Activated CD4-positive, alpha-beta T cell treated with anti-CD3 and anti-CD28 coated beads, Interleukin-2, amount 50 U/mL, for 48 hours (primary cell): ENCODE measurements at places on chromosomes 2 and 18.

DNA sequence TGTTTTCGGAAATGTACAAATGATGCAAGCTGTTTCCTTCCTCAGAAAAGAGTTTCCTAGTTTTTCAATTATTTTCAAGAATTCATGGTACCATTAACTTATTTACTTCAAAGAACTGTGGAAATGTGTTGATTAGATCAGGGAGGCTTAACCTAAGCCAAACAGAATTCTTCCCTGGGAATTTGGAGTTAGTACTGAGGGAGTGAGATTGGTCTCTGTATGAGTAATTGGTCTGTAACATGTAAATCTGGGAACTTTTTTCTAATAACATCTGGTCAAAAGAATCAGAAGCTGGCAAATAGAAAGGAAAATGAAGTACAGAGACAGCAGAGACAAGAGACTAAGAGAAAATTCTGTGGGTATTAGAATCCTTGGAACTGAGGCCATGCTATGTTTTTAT lies 145.8 kb downstream of the BABAM2 start:
- no peak for DNase-seq

GRCh38 chr2:5766056-5766455 lies 73.9 kb downstream of the SOX11 start:
- DNase-seq = no peak

DNA sequence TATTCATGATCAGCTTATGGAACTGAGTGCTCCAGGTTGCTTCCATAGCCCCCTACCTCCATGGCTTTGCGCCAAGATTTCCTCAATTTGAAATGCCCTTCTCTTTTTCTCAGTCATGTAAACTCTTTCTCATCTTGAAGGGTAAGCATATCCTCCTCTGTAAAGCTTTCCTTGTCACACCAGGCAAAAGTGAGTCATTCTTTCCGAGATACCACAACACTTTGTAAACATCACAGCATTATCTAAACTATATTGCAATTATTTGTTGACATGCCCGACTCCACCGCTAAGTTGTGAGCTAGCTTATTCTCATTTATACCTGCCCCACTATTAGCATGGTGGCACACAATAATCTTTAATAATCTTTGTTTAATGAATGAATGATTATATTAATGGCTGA lies 419.5 kb upstream of the CHST9 start:
- DNase-seq = no peak

- no peak for DNase-seq
These were observed 516.5 kb upstream of the NETO1 start for GRCh38 chr18:73384246-73384645.

DNA sequence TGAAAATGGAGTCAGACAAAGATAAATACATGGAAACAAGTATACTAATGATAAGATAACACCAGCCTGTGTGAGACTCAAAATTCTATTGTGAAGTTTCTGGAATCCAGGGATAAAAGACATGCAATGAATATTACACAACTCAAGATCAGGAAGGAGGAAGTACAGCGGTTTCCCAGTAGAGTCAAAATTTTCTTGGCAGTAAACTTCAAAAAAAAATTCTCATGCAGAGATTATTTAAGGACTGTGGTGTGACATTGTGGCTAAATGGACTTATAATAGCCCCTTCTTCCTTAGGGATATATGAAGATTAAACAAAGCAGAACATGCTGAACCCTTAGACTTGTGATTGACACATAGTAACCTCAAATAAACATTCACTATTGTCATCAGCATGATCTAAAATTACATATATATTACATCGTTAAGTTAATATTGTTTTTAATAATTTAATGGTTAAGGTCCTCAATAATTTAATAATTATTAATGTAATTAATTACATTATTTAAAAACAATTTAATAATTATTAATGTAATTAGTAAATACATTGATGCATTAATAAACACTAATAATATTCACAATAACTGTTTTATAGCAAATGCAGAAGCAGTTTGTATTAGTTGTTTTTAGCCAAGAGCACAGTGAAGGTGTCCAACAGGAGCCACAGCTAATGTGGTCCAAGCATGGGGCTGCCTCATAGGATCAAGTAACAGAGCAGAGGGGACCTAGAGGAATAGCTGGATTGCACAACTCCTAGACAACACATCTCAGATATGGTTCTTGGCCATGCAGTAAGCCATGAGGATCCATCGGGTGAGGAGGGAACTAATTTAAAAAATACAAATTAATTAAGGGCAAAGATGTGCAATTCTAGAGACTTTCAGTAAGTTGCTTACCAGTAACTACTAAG lies 77.3 kb downstream of the POLE4 start:
- no peak for DNase-seq

DNA sequence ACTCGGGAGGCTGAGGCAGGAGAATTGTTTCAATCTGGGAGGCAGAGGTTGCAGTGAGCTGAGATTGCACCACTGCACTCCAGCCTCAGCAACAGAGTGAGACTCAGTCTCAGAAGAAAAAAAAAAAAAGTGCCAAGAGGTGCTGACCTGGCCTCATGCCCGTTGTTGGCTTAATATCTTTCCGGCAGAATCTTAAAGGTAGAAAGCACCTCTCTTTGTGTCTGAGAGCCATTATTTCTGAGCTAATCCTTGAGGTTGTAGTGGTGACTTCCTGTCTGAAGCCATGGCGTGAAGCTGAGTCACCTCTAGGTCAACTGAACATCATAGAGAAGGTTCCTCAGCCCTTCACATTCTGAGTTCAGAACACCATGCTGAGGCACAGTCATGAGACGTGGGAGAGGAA lies 60.4 kb downstream of the WDSUB1 start:
- DNase-seq = no peak

DNA sequence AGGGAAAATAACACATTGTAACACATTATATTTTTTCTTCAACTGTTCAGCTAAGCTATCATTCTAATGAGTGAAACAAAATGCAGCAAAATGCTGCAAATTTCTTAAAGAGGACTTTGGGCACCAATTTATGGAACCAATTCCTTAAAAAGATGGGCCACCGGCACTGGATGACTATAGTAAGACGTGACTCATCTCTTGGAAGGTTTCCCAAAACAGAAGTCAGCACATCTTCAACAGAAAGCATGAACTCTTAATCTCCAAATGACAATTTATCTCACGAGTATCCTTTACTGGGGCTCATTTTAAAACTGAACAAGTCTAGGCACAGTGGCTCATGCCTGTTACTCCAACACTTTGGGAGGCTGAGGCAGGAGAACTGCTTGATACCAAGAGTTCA lies 213.4 kb downstream of the CDH20 start:
- DNase-seq = no peak

DNA sequence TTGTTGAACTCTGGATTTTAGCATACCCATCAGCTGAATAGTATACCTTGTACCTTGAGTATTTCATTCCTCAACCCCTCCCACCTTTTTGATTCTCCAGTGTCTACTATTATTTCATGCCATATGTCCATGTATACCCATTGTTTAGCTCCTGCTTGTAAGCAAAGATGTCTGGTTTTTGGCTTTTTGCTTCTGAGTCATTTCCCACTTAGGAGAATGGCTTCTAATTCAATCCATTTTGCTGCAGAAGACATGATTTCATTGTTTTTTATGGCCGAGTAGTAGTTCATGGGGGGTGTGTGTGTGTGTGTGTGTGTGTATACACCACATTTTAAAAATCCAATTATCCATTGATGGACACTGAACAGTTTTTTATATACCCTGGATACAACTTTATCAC lies 24.3 kb upstream of the MOCOS start:
- no peak for DNase-seq

DNA sequence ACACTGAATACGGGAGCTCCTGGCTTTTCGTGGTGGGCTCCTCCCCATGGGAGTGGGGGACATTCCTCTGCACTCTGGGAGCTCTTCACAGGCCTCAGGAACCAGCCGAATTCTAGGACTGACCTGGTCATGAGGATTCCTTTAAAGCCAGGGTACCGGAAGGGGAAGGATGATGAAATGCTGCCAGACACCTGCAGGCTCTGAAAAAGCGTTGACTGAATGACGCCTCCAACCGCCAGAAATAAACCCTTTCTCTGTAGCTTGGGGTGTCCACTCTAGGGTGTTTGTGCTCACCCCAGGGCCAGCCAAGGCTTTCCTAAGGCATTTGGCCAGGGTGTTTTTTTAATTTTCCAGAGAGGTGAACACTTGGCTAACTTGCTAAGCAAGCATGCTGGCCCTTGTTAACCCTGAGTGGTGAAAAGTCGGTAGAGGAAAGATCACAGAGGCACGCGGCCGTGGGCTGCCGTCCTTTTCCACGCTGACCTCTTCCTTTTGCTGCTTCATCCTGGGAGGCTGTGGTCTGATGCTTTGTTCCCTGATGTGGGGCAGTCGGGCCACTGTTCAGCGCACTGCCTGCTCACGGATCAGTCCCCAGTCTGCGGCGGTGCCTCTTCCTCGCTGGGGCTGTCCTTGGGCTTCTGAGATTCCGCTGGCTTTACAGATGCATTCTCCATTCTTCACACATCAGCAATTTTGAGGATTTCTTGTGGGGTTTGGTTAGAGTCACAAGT lies 32.0 kb downstream of the IMPA2 start:
- DNase-seq = no peak

- DNase-seq = no peak
These were observed 25.4 kb upstream of the TMEM131 start for GRCh38 chr2:98020992-98021713.

- DNase-seq = no peak
These were observed 31.2 kb upstream of the MYO3B start for GRCh38 chr2:170146784-170147183.

DNA sequence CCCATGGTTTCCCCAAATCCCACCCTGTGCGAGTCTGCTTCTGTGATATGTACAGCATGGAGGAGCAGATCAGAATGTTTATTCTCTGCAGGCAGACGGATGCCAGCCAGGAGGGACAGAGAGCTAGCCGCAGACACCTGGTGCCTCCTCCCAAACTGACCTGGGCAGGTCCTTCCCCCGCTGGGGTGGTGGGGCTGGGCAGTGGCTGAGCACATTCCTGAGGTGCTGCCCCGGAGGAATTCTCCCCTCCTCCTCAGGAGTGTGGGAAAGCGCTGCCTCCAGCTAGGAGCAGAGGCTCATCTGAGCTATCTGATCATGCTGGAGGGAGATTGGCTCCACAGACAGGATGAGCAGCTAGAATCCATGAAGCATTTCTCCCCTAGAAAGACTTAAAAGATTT lies 21.7 kb downstream of the C2orf92 start:
- DNase-seq = no peak

DNA sequence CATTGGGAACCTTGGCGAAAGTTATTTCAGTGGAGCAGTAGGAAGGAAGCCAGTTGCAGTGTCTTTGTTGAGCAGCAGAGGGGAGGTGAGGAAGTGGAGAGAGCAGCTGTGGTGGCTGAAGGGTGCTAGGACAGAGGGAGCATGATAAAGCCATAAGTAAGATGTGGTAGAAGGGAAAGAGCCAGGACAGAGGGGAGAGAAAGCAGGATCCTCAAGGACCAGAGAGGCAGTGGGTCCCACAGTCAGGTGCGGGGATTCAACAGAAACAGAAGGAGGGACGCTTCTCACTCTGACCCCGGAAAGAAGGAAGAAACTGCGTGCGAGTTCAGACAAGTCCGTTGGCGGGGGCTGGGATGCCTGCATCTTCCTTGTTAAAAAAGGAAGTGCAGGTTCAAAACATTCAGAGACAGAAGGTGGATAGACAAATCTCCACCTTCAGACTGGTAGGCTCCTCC lies at the start of gene CXCR2:
Gene CXCR2, plus strand, starts transcription at position 403 of the 455 bp plus-strand sequence. CDS start 8,774 bp downstream, outside the sequence.
- DNase-seq = no peak

GRCh38 chr2:9889812-9890261 lies 46.6 kb downstream of the TAF1B start:
- DNase-seq = no peak

DNA sequence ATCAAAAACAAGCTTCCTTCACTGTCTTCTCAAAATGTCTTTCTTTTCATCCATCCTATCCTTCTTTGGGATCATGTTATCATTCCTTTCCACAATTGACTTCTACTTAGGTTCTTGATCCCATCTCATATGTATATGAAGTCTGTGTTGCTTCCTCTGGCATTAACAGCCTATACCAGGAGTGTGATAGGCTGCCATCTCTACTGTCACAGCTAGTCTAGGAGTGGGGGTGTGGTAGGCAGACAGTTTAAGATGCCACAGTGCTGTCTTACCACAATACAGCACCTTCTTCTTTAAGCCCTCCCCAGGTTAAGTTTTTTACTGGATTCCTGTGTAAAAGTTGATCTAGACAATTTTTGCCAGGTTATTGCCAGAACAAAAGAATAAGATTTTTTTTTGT lies 3.7 kb upstream of the HTR2B start:
- no peak for DNase-seq

- DNase-seq = peak; percentile 50
These were observed 214.1 kb upstream of the STON1 start for GRCh38 chr2:48315896-48316194.

GRCh38 chr18:80119111-80119510 lies 10.0 kb downstream of the ADNP2 start:
- DNase-seq = no peak

- DNase-seq = no peak
These were observed 198.2 kb upstream of the NDUFV2 start for GRCh38 chr18:8904316-8904715.

DNA sequence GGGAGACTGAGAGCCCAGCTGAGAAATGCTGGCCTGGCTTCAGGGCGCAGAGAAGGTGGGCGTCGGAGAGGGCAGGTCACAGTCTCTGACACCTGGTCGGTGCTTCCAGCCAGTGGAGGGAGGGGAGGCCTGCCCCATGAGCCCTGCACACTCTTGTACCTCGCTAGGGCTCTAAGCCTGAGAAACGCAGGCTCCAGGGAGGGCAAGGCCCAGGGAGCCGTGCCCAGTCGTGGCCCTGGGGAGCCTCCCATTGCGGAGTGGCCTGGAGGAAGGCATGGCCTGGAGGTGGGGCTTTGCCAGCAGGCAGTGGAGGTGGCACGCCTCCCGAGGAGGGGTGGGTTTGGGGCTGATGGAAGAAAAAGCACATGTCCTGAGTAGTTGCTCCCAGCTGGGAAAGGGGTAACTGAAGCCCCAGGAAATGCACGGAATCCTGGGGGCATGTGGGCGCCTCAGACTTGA lies 39.0 kb downstream of the MTERF4 start:
- DNase-seq = no peak

GRCh38 chr2:210792000-210792399 lies 235.6 kb downstream of the CPS1 start:
- no peak for DNase-seq

DNA sequence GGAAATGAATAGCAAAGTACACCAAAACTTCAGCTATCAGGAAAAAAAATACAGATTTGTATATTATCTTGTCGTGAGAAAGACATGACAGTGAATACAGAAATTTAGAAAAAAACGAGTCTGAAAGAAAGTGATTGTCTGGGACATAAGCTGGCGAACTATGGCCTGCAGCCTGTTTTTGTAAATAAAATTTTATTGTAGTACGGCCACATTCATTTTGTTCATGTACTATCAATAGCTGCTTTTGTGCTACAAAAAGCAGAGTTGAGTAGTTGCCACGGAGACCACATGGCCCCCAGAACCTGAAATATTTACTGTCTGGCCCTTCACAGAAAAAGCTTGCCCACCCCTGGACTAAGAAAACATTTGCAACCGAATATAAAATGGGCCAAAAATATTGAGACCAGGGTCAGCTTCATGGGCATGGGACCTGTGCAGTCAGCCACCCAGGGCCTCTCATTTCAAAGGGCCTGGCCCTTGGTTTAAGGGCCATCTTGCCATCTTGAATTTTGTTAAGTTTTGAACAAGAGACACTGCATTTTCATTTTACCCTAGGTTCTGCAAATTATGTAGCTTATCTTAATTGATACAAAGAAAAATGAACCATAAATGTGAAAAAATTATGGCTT lies 17.9 kb downstream of the ANTXR1 start:
- DNase-seq = no peak
